ENCODE measurements at places on chromosomes 3 and 15.

- no peak for DNase-seq
These were observed 8.2 kb downstream of the FILIP1L start for GRCh38 chr3:100106094-100106493.

GRCh38 chr3:36457667-36458066 is 77.4 kb downstream of the STAC start:
- no peak for DNase-seq

DNA sequence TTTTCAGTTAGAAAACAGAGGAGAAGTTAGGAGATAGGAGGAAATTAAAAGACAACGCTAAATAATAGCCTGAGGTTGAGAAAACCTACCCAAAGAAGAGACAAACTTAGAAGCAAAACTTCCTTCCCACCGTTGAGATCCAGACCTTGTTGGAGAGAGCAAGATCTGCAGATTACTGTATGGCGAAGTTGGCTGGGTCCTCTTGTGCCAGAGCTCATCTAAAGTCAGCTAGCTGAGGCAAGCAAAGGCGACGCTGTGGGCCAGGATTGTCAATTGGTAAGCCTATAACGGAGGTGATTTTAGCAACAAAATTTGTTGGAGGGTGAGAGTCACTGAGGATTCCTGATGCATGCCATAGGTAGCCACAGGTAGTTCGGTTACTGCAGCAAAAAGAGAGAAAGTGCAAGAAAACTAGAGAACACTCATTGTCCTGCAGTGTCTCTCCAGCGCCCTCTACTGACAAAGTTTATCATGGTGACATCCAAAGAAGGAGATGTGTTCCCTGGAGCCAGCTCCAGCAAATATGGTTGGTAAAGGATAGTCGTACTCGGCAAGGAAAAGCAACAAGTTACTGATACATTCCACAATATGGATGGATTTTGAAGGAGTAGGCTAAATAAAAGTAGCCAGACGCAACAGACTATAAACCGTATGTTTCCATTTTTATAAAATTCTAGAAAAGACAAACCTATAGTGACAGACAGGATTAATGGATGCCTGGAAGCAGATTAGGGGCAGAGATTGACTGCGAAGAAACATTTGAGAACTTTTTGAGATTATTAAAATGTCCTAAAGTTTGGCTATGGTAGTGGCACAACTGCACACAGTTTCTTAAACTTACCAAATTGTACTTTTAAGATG is 9.8 kb upstream of the OR5K4 start:
- peak; percentile 13 for DNase-seq

DNA sequence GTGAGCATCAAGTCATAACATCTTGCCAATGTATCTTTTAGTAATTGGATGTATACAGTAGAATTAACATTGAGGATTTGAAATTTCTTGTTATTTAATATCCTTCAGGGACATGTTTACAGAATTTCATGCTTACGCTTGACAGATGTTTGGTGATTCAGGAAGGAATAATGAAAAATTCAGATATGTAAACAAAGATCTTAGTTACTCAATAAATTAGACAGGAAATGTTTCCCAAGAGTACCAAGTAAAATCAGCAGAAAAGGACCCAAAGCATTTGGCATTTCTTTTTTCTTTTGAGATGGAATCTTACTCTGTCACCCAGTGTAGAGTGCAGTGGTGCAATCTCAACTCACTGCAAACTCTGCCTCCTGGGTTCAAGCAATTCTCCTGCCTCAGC is 4.7 kb upstream of the COL6A5 start:
- DNase-seq: no peak

GRCh38 chr3:50299638-50299928 is 378 bp upstream of the HYAL3 start:
- DNase-seq: no peak

All from brain (organoid and tissue), 16 donors.